NCI-H2107 (cell line): ENCODE measurements at places on chromosomes 2 and 18.

DNA sequence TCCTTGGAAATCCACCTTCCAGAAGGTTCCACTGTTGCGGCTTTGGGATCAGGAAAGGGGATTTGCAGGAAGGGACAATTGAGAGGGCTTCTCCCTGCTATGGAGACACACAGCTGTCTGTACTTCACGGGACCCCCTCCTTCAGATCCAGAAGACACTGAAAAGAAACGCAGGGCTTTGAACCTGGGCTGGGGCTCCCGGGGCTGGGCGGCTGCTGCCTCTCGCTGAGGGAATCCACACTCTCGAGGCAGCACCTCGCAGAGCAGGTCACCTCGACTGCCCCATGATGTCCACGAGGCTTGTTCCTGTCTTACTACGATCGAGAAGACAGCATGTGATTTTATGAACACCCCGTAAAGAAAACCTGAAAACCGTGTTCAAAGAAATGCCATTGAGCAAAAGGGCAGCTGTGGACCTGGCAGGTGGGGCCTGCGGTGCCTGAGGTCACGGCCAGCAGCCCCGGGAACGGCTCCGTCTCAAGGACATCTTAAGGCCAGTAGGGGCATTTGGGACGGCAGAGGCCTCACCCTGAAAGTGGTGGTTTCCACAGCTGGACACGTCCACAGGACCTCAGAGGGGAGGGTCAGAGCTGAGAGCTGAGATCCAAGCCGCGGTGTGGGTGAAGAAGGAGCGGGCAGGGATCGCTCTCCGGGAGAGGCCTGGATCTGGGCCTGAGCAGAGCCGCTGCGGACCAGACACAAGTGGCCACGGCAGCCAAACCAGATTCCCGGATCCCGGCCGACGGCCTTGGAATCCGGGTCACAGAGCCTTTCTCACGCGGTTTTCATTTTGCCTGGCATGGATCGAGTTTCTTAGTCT lies 165.7 kb downstream of the RTP5 start:
- no peak for DNase-seq

GRCh38 chr2:223084873-223085272 lies 32.9 kb downstream of the KCNE4 start:
- no peak for DNase-seq

DNA sequence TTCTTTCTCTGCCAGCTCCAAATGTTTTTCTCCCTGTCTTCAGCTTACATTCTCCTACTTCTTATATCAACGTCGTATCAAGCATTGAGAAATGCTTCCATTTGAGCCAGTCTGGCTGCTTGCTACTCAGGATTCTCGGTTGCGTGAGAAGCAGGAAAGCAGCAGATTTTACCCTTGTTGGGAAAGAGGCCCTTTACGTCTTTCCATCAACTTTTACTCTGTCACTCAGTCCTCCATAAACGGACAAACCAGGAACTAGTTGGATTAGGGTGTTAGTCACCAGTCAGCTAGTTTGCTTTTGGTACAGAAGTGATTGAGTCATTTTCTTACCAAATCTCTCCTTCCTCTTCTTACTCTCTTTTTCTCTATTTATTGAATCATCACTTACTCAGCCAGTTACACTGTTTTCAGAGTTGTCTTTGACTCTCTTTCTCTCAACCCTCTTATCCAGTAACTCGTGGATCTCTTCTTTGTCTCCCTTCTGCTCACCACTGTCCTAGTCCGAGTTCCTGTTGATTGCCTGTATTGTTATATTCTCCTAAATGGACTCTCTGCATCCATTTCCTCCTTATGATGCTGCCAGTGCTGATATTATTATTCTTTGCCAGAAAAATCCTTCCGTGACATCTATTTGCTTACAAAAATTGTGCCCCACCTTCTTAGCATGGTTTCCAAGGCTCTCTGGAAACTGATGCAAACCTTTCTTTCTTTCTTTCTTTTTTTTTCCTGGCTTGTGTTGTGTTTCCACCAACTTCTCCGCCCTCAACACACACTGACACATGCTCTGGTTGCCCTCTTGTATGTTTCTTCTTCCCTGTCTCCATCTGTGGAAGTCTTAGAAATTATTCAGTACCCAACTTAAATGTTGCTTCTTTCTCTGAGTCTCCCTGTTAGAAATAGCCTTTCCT lies 61.5 kb downstream of the VRK2 start:
- DNase-seq = no peak

DNA sequence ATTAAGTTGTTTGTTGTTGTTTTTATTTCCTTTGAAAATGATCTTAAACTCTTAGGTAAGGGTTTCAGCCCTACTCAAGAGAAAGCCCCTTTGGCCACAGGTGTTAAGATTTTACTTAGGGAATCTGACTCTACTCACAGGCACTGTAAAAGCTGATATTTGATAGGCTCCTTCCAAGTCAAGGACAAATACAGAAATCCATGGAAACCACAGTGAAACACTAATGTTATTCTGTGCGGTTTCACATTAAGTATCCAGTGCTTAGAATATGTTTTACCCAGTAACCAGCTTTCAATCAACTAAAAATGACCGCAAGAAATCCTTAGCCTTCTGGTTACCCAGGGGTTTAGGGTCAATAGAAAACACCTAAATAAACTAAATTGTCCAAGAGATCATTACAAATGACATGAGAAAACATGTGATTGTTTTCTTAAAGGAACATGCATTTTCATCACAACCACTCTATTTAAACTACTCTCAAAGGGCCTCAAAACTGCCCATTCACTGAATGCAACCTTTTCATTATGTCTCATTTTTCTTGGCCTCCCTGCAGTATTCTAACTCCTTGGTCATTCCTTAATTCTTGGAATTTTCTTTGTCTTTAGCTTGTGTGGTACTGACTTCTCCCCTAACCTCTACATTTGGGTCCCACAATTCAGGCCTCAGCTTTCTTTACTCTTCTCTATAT lies 56.0 kb downstream of the CDH2 start:
- DNase-seq = no peak

DNA sequence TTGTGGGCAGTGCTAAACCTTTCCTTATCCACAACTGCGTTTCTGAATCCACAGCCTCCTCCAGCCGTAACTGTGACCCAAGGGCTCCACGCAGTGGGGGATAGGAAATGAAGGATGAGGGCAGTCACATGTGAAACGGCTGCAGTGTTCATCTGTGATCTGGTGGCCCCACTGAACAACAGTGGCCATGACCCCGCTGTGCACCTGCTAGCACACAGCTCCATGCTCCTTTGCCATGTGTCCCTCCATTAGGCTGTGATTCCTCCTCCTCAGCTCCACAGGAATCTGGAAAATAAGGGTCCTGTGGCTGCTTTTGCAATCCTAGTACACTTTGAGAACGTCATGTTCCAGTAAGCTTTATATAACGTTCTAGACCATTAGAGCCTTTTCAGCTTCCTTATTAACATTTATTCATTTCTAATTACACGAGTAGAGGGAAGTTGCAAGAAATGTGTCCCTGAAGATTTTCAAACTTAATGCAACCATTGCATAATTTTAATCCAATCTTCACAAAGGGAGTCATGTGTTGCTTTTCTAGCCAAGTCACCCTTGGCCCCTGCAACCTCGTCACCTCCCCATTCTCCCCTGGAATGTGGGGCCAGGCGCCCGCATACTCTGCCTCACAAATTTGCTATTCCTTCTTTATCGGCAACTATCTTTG lies 7.1 kb upstream of the NAPG start:
- no peak for DNase-seq

- no peak for DNase-seq
These were observed 63.0 kb downstream of the MCFD2 start for GRCh38 chr2:46852598-46852997.

DNA sequence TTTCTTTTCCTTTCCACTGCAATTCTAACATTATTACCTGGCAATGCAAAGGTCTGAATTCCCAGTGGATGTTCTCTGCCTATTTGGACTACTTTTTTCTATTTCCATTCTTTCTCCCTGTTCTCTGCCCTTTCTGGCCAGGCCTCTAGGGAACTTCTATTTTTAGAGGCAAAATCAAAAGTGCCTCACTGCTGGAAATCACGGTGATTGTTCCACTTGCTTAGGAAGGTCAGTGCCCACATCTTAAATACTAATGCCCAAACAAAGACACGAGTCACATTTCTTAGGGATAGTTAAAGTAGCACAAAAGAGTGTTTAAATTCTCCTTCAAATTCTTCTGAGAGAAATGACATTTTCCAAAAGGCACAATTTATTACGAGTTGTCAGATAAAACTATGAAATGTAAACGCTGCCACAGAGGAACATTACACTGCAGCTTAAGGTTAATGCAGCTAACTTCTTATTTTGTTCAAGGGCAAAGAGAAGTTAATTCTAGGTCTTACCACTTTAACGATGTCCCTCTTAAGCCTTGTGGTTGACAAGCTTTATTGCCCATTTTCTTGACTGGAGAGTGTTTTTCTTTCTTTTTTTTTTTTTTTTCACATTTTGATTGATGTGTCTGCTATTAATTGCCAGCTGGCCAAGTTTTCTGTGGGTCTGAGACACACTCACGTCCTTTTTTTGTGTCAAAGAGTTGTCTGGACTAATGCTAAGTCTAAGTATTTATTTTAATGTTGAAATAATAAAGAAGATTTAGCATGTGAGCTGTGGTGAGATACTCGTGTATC lies 34.7 kb downstream of the ST6GAL2 start:
- DNase-seq = no peak

DNA sequence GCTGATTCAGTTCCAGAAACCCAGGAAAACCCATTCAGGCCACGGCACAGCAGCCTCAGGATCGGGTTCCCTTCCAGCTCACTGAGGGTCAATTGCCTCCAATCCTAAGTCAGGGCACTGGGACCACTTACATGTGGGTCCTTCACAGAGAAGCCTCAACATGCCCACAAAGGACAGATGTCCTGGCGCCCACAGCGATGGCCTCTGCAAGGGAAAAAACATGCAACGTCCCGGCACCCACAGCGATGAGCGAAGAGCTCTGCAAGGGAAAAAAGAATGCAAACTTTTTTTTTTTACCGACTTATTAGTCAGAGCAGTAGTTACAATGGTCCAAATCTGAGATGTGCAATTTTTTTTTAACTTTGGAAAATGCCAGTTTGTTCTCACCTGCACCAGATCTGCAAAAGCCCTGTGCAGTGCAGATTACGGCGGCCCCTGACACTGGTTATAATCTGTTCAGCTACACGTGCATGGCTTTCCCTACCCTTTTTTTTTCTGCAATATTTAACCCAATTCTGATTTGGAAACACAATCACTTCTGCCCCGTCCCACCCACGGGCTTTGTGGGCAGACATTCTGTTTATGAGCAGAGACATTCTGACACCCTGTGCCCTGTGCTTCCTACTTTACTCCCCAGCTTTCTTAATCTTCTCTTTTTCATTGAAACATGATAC lies 159.3 kb upstream of the SALL3 start:
- DNase-seq = no peak

GRCh38 chr2:181684454-181685149 lies 4.3 kb upstream of the NEUROD1 start:
- no peak for DNase-seq

DNA sequence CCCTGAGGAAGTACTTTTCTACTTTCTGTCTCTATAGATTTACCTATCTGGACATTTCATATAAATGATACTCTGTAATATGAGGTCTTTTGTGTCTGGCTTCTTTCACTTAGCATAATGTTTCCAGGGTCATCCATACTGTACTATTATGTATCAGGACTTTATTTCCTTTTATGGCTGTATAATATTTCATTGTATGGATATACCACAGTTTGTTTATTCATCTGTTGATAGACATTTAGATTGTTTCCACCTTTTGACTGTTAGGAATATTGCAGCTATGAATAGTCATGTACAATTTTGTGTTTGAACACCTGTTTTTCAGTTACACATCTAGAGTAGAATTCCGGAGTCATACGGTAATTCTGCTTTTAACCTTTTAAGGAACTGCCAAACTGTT lies 73.8 kb downstream of the TMEM185B start:
- DNase-seq = no peak

DNA sequence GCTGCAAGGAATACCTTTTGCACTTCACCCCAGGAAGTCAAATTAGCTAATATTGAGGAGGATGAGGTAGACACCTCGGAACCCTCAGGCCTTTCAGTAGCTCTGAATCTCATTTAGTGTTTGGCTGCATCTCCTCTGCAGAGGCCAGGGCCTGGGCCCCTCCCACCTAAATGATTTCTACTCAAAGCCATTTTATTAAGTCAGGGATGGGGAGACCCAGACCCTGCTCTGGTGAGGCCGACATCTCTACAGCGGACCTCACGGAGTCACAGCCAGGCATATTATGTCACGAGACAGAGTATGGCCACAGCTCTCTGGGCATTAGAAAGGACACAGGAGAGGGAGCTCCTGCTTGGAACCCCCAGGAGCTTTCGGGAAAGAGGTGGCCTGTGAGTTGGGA lies 305.5 kb downstream of the ALK start:
- DNase-seq = no peak

GRCh38 chr2:168529900-168530561 lies 74.0 kb downstream of the CERS6 start:
- DNase-seq = no peak

GRCh38 chr2:99421469-99421868 lies 68.3 kb downstream of the REV1 start:
- no peak for DNase-seq

DNA sequence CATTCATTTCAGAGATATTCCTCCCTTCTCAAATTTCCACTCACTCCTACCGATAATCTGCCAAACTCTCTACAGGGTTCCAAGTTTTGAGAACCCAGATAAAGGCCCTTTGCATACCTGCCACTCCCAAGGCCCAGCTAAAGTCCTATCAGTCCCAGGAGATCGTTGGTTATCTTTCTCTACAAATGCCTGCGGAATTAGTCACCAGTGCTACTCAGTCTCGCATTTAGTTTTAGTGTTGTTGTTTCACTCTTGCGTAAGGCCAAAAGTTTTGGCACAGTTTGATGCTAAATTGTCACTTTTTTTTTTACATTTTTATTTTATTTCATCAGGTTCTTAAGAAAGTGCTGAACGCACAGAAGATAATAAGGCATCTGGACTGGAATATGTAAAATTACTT lies 29.2 kb upstream of the SETBP1 start:
- DNase-seq = no peak

GRCh38 chr2:23387845-23388244 lies 2.9 kb downstream of the KLHL29 start:
- no peak for DNase-seq

DNA sequence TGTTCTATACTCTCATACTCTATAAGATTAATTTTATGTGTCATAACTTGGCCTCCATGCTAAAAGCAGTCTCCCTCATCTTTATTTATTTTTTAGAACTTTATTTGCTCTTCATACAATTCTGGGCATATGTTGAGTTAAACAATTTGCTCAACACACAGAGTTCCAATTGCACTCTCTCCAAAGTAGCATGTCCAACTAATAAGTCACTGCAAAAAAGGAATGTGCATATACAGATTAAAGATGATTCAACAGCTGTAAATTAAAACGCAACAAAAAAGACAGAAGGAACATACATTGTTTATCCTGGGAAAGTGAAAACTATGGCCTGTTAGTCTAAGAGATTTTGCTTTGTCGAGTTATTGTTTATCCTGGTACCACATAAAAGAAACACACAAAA lies 277.7 kb upstream of the ACVR2A start:
- no peak for DNase-seq

- DNase-seq = no peak
These were observed 17.2 kb upstream of the NAPG start for GRCh38 chr18:10508591-10508990.

GRCh38 chr18:23809415-23809814 lies 120.2 kb downstream of the LAMA3 start:
- no peak for DNase-seq

GRCh38 chr2:149528983-149529382 lies 58.6 kb downstream of the MMADHC start:
- DNase-seq = no peak

GRCh38 chr2:45993476-45993991 lies 303.7 kb upstream of the EPAS1 start:
- DNase-seq = peak; percentile 38
